NCI-H1694 (cell line): ENCODE measurements at places on chromosomes 5 and 9.

DNA sequence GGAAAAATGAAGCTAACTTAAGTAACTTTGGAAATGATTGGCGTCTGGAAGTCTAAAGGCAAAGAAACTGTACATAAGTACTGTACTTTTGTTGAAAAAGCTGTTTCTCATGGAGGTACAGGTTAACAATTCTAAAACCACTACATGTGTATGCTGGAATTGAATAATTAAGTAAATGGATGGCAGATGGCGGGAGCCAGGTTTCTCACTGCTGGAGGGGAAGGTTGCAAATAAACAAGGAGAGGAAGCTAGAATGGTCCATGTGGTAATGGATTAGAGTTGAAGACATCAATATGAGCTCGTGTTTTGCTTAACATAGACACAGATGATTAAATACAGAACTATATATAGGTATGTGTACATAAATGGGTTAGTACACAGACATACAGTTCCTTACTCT lies 43.2 kb upstream of the ASTN2 start:
- DNase-seq, result peak; percentile 71

DNA sequence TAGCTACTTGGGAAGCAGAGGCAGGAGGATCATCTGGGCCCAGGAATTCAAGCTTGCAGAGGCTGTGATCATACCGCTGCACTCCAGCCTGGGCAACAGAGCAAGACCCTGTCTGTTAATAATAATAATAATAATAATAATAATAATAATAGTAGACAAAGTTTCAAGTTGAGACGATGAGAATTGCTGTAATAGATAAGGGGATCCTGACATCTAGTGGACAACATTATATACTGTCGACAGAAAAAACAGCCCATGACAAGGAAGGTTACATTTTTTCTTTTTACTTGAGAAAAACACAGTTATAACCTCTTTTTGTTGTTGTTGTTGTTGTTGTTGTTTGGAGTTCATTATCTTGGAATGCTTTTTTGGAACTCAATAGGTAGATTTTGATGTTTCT lies 35.3 kb downstream of the NDFIP1 start:
- peak; percentile 2 for DNase-seq

GRCh38 chr9:127451608-127451857 lies 223 bp downstream of the LRSAM1 start:
- no peak for DNase-seq

DNA sequence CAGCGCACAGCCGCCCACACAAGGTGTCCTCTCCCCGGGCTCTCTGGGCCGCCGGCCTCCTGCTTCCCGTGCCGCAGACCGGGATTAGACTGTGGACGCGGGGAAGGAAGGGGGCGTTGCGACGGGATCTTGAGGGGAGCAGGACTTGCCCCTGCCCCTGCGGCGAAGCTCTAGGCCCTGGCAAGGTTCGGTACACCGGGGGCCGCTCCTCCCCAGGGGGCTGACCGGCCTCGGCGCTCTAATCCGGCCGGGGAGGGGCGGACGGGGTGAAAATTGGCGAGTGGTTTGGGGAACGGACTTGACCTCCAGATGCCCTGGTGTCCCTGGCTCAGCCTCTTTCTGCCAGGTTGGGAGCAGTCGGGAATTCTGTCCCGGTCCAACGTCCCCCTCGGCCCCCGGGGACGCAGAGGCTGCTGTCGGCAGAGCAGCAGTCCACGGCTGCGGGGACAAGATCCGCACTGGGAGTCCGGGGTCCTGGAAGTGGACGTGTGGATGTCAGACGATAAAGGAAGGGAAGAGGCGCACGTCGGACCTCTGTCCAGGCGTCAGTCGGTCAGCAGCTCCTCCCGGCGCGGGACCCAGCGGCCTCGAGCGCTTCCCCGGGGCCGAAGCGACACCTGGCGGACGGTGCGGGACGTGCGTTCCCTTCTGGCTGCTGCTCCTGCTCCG lies 1.9 kb upstream of the CNTFR start:
- peak; percentile 19 for DNase-seq

DNA sequence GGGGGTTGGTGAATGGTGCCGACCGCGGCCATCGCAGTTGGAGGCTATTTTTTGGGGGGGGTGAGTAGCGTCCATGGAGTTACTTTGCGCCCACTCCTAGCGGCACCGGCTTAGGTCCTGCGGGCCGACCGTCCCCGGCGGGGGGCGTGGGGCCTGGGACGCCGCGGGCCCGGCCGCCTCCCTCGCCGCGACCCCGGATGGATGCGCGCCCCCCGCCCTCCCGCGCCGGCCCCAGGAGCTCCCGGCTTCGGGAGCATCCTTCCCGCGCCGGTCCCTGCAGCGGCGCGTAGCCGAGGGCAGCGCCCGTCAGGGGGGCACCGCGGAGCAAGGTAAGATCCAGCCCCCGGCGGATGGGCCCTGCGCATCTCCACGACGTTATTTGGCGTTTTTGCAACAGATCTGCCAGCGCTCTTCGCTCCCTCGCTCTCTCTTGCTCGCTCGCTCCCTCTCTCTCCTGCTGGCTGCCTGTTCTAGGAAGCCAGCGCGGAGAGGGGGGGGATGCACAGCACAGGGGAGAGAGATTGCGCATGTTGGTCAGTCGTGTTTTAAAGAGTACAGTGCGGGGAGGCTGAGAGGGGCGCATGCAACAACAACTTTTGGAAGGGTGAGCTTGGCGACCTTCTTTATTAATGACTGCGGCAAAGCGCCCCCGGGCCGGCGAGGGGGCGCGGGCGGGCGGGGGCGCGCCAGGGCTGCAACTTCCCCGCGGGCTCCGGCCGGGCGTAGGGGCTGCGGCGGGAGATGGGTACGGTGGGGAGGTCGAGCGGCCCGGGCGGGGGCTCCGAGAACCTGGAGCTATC lies 413 bp downstream of the JADE2 start:
- DNase-seq, result peak; percentile 21

- no peak for DNase-seq
Observed at GRCh38 chr9:70979966-70980365, 141.5 kb downstream of the TRPM3 start.

DNA sequence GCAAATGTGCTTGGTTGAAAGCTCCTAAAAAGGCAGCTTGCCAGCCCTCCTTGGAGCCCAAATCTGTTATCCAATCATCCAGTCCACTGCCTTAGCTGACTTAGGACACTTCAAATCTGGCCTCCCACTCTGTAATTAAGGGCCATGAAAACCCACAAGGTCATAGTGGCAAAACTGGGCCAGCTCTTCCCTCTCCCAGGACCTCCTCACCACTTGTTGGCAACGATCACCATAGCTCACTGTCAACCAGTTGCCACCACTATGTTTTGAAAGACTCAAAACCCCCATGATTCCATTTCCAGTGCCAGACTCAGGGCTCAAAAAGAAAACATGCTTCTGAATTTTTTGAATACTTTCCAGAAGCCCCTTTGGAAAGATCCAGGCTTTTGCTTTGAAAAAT lies 107.5 kb downstream of the NREP start:
- no peak for DNase-seq

DNA sequence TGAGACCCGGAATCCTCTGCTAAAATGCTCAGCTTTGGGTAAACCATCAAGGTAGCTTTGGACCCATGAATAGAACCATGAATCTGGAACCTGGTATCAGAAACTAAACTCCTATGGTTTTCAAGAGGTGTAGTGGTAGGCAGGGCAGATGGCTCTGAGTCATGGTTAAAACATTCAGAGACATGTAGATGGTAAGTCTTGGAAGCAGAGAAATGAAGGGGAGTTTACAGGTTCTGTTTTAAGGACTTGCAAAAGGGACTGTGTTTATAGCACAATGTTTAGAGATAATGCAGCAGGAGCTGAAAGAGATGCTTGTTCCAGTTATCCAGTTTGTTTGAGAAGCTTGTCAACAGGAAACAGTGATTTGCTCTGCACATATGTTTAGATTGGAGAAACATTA lies 36.0 kb upstream of the FBN2 start:
- no peak for DNase-seq

- DNase-seq, result no peak
Observed at GRCh38 chr9:133458643-133459312, 1.0 kb upstream of the CACFD1 start.

DNA sequence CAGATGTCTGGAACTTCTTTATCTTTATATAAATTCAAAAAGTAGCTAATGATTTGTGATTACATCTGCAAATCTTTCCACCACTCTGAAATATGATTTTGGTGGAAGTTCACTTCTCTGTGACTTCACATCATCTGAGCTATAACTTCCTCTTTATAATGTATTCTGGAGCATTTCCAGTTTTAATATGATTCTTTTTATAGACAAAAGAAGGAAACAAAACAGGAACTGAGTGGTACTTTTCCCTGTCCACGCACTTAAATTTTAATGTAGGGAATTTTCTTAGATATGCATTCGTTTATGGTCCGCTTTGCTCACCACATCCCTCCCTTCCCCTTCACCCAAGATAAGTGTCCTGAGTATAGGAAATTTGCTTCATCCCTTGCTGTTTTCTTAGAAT lies 333.5 kb downstream of the CHSY3 start:
- DNase-seq, result no peak

GRCh38 chr5:14134083-14134482 lies 9.1 kb upstream of the TRIO start:
- no peak for DNase-seq

DNA sequence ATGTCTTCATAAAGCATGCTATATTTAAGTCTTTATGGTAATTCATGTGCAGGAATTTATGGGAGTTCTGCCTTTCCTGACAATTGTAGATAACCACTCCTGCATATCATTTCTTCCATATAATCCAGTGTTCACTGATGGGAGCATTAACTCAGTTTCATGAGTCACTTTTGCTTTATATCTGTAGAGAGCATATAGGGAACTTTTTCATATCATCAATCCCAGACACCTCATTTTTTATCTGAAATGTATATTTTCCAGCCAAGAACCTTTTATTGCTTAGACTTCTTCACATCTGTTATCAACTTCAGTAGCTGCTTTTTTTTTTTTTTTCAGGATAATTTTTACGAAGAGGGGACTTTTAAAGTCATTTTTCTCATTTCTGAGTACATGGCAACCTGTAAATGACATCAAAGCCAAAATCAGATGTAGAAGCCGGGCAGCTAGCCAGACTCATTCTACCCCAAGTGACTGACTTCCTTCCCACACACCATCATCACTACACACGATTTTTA lies 41.1 kb downstream of the NFX1 start:
- no peak for DNase-seq

DNA sequence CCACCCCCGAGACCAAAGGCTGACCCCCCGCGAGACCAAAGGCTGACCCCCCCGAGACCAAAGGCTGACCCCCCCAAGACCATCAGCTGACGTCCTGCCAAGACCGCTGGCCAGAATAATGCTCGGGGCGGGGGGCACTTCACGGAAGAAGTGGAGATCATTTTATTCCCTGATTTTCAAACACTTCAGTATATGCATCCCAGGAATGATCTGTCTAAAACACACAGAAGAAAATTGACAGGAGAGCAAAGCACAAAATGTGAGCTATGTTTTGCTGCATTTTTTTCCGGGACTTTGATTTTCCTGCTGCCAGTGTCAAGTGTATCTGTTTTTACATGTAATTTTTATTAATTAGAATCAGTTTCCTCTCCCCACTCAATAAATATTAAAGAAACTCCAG lies 67.1 kb downstream of the ADAMTS2 start:
- no peak for DNase-seq

GRCh38 chr5:128252196-128252595 lies 168.6 kb downstream of the SLC12A2 start:
- no peak for DNase-seq

- no peak for DNase-seq
Observed at GRCh38 chr5:105696440-105696839, 1974.3 kb downstream of the EFNA5 start.

DNA sequence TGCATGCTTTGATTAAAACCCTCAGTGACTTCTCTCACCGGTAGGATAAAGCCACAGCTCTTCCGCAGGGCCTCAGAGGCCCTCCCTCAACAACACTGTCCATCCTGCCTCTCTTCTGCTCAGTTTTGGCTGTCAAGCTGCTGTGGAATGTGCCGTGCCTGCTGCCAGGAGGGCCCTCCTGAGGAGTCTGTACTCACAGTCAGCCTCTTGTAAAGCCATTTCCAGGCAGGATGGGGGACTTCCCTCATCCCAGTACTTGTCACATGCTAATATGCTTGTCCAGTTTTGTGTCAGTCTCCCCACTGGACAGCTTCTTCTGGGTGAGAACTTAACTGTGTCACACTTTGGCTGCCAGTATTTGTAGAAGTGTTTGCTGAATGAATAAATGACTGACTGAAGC lies 13.9 kb upstream of the DDX41 start:
- no peak for DNase-seq

DNA sequence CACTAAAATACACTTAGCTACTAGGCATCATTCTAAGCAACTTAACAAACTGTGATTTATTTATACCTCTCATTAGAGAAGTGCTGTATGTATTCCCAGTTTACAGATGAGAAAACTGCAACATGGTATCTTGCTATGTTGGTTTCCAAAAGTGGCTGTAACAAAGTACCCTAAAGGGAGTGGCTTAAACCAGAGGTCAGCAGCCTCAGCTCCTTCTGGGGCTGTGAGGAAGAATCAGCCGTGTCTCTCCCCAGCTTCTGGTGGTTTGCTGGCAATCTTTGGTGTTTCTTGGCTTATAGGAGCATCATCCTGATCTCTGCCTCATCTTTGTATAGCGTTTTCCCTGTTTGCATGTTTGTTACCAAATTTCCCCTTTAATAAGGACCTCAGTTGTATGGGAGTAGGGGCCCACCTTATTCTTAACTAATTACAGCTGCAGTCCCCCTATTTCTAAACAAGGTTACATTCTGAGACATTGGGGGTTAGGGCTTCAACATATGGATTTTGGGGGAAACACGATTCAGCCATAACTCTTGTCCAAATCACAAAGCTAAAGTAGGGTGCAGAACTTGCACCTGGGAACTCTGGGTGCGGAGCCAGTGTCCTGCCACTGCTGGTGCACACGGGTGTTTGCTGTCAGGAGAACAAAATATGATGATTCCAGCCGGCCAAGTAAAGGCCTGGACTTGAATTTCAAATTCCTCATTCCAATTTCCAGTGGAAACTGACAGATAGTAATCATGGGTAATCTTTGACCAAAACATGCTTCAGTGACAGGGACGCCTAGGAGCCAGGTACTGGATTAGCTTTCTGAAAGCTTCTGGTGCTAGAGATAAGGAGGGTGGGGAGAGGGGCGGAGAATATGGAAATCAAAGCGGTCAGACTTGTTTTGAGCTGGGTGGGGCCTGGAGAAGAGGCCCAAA lies 43.3 kb downstream of the RAI14 start:
- DNase-seq, result no peak

GRCh38 chr5:36878392-36879082 lies 2.0 kb downstream of the NIPBL start:
- DNase-seq, result no peak

GRCh38 chr9:89793551-89793950 lies 188.7 kb downstream of the GADD45G start:
- no peak for DNase-seq

DNA sequence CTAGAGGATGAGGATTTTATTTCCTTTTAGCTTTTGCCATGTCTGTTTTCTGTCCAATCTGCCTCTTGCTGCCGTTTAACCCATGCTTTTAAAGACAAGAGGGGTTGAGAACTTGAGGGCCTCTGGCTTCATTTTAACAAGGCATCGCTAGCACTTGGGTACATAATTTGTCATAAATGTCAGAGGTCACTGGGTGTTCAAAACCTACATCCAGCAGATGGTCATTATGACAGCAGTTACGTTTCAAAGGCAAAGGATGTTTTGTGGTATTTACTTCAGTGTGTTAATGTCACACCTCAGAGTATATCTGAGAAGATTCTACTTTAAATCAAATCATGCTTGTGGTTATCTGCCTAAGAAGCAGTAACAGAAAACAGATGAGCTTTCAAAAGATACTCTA lies 918.3 kb downstream of the NR2F1-AS1 start:
- DNase-seq, result no peak
